ENCODE measurements at places on chromosomes 3 and 15.

DNA sequence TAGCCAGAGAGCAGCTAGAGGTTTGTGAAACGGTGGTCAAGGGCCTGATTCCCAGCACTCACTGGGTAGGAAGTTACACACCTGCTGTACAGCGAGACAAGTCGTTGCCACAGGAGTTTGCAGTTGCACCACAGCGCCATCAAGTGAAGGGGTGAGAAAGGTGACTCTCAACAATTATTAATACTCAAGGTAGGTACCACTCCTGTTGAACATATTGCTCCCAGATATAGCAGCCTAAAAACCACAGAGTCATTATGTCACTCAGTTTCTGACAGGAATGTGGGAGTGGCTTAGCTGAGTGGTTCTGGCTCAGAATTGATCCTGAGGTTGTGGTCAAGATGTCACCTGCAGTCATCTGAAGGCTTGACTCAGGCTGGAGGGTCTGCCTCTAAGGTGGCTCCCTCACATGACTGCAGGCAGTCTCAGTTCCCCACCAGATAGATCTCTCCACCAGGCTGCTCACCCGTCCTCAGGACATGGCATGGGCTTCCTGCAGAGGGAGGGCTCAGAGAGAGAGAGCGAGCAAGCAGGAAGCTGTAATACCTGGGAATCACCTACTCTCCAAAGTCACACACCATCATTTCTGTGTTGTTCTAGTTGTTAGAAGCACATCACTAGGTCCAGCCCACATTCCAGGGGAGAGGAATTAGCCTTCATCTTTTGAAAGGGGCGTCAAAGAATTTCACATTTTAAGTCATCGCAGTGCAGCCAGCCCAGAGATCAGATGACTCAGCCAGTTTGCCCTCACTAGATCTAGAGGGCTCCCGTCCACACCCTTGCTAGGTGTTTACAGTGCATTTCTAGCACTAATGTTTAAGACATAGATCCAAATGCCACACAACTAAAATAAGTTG, 17.0 kb upstream of the ANO10 start:
- peak; percentile 45 for DNase-seq

DNA sequence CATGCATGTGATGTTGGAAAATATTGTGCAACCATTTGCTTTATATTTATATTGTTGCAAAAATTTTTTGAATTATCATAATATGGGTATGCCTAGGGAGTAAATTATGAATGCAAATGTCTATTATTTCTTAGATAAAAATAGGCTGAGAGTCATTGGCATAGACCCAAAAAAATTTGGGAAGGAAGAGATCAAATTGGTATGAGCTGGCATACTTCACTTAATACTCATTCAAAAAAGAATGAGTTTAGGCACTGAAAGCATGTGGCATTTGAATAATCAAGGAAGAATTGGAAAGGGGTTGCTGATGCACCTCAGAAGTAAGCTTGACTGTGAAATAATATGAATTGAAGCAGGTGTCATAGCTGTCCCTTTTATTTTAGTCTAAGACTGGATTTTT, 764.0 kb upstream of the DPPA4 start:
- no peak for DNase-seq

DNA sequence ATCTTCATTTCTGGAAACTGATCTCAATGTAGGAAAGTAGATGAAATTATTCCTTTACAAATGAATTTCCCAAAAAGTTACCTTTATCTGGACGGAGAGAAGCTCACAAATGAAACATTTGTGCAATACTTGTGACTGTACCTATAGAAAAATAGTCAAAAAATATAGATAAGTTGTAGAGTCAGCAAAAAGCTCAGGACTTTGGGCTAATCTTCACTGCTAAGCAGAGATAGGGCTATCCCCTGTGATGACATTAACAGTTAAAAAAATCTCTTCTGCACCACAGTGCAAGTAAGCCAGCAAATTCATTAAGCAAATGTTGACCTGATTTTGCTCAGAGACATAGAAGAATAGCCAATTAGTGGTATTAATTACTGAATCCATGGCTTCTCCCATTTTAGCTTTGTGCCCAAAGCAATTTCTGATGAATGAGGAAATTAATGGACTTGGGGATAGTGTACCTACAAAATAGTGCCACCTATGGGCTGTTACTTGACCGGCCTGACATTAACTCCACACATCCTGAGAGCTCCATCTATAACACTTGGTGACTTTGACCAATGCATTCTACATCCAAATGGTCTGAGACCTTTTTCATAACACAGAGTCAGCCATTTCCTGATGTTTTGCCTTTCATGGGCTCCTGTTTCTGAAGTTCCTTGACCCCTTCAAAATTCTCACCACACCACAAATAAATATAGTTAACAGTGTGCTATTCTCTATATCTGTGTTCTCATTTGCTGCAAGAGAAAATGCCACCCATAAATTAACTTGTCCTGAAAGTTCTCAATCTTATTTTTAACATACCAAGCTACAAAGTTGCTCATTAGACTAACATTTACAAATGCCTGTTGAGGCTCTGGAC, 105.0 kb downstream of the SSR3 start:
- peak; percentile 61 for DNase-seq

GRCh38 chr15:91919014-91919534, 65.6 kb downstream of the SLCO3A1 start:
- no peak for DNase-seq

DNA sequence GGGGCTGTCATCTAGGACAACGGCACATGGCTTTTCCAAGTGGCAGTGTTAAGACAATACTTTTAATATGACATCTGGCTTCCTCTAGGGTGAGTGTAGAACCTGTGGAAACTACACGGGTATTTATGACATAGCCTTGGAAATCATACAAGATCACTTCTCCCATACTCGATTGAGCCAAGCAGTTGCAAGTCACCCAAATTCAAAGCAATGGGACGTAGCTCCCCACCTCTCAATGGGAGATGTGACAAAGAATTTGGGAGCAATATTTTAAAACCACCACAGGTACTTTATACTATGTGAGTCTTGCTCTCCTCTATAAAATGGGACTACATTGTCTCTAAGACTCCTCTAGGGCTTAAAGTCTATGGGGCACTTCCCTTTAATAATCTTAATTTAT, 93.5 kb downstream of the TGFBR2 start:
- DNase-seq, result no peak

DNA sequence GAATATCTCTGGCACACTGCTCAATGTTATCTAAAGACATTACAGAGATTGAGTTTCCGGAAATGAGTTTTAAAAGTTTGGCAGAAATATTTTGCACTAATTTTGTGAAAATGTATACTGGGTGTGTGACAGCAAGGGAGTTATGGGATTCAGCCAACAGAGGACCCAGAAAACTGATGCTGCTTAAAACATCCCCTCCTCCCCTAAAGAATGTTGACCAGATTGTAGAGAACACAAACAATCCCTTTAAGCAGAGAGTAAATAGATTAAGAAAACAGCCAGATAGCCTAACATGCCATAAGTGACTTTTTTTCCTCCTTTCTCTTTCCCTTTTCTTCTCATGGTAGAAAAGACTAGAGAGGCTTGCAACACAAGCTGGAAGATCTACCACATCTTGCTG, 928.0 kb upstream of the ALCAM start:
- DNase-seq, result no peak

- DNase-seq, result no peak
Measured at GRCh38 chr3:87025661-87026645, 35.0 kb upstream of the VGLL3 start.

DNA sequence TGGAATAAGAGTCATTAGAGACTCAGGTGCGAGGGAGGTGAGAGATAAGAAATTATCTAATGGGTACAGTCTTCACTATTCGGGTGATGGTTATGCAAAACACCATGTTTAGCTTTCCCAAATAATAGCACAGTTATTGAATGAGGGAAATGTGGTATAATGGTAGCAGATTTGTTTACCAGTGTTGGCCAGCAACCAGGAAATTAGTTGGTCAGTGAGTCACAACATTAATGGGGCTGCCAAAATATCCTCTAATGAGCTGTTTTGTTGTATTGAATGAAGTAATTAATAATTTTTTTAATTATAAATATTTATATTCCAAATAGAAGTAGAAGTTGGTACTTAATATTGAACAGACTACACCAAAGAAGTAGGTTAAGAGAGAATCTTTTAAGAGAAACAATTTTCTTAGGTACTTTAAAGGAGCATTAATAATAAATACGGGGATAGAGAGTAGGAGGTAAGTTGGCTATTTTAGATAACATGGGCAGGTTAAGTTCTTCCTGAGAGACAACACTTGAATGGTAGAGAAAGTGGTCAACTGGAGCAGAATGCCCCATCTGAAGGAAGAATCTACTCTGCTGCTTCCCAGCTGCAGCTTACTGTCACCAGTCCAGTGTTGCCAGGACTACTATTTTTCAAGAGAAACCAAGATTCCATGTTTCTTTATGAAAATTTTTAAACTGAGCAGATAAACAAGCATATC, 218.8 kb downstream of the UBE2E2 start:
- no peak for DNase-seq

DNA sequence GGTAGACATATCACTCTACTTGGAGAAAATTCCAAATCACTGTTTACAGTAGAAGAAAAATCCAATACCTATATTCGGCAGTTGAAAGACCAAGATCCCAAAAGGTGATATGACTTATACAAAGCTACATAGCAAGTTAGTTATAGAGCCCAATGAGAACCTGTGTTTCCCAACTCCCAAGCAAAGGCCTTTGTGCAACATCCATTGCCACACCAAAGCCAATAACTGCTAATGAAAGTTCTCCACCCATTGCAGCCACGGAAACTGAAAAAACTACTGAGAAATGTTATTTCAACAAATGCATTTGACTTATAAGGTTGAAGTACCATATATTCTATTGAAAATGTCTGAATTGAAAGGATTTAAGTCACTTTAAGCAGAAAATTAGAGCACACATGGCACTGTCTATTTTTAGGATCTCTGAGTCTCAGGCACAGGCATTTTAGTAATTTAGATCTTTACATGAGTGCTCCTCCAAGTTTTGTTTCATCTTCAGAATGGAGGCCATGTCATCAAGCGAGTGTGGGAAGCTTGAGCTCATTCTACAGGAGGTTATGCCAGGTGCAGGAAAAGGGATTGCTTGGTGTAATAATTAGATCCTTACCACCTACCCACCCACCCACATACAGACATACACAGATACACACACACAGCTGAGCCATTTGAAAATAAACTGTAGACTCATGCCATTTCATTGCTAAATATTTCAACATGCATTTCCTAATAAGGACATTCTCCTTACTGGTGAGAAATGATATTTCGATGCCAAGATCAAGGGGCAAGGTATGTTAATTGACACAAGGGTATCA, 19.7 kb upstream of the ANO10 start:
- no peak for DNase-seq

DNA sequence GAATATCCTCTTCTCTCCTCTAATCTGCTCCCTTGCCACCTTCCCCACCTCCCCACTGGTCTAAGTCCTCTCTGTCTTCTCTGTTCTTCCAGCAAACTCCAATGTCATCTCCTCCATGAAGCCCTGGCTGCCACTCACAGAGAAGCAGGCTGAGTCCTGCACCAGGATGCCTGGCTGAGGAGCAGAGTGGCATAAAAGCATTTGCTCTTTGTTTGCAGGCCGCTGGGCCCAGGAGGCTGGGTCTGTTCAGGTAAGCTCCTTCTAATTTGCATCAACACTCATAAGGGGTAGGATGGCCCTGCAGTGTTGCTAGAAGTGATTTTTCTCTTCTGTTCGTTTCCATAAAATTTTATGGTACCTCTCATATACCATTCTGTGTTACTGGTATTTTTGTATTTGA, 43.2 kb upstream of the KLHL25 start:
- no peak for DNase-seq

GRCh38 chr3:162287600-162287999, 791.0 kb downstream of the OTOL1 start:
- DNase-seq, result no peak

DNA sequence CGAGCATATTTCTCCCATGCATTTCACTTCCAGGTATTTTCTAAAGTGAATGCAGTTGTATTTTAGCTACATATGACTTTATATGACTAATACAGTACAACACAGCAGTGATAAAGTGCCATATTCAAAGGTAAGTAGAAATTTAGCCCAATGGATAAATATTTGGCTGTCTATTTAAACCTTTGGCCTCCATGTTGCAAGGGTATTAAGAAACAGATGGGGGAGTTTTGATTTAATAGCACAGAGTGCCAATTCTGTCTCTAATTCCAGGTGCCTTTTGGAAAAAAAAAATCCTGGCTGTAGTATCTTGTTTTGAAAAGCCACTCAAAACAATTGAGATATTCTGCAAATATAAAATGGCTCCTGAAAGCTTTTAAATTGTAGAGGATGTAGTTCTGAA, 44.9 kb upstream of the SGO1 start:
- DNase-seq, result no peak

DNA sequence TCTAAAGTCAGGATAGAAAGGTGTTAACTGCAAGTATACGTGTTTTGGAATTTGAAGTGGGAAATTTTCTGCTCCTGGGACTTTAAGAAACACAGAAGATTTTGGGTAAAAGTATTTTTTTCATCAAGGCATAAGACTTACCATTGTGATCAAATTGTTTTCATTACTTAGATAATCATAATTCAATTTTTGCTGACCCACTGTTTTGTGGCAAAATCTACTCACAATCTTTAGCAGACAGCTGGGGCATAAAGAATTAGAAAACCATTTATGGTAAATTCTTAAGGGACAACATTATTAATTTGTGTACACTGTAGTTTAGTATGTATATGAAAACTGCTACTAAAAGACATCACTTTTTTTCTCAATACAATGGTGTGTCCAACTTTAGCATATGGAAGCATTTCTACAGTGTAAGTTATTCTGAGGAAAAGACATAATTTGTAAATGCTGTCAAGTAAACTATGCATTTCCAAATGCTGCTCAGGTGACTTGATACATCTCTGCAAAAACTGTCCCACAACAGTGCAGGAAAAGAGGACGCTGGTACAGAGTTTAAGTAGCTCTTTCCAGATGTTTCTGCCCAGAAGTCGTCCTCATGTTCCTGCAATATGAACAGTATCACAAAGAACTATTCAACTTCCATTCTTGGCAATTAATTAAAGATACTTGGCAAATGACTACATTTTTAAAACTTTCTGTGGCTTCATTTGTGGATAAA, 52.3 kb downstream of the THSD4 start:
- DNase-seq, result no peak

- no peak for DNase-seq
Measured at GRCh38 chr3:89690646-89691045, 583.2 kb downstream of the EPHA3 start.

- DNase-seq, result no peak
Measured at GRCh38 chr15:44094781-44095180, 100.3 kb downstream of the FRMD5 start.

GRCh38 chr15:94602754-94603470, 371.6 kb downstream of the MCTP2 start:
- DNase-seq, result no peak

- peak; percentile 49 for DNase-seq
Measured at GRCh38 chr3:29582273-29582672, 301.4 kb downstream of the RBMS3 start.

Measured in D341Med (cell line).